NCI-H2171 (cell line): ENCODE measurements at places on chromosomes 1 and 21.

- no peak for DNase-seq
Measured at GRCh38 chr21:45870851-45871615, 110.5 kb upstream of the COL6A1 start.

GRCh38 chr1:199273837-199274379 is 635.1 kb downstream of the PTPRC start:
- no peak for DNase-seq

- DNase-seq: no peak
Measured at GRCh38 chr1:70041317-70042045, 163.9 kb downstream of the LRRC40 start.

DNA sequence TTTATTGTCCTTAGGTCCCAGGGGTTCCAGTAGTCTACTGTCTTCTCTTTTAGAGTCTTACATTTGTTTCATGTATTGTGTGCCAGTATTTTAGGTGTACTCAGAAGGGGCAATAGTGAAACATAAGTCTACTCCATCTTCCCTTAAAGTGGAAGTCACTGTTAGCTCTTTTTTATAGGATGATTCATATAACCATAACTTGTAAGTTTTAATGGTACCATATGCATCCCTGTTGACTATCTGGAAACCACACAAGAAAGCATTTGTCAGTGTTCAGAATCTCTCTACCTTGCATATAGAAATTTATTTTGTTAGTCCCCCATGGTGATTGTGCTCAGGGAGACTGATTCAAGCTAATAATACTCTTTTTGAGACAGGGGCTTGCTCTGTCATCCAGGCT is 149.9 kb downstream of the HS2ST1 start:
- no peak for DNase-seq

DNA sequence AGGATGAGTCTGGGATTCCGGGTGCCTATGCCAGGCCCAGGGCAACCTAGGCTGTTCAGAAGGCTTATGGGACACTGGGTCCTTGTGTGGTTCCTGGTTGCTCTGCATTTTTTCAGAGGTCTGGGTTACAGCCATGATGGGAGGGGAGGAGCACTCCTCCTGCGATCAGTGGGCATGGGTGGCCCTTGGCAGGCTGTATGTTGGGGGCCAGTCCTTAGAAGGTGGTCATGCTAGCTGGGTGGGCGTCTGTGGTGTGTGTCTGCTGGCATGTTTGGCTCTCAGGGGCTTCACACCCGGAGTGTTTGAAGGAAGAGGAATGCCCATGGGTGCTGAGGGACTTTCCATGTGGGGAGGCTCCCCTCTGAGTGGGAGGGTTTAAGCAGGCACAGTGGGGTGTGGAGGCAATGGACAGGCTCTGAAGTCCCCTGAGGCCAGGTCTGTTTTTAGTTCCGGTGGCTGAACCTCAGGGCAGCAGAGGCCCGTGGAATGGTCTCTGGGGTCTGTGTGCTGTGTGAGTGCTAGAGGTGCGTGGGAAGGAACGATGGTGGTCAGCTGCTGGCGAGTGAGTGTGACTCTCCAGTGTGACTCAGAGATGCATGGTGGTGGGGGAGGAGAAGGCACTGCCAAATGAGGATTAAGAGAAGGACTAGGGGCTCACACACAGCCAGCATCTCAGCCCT is 25.3 kb downstream of the CACNA1E start:
- no peak for DNase-seq

DNA sequence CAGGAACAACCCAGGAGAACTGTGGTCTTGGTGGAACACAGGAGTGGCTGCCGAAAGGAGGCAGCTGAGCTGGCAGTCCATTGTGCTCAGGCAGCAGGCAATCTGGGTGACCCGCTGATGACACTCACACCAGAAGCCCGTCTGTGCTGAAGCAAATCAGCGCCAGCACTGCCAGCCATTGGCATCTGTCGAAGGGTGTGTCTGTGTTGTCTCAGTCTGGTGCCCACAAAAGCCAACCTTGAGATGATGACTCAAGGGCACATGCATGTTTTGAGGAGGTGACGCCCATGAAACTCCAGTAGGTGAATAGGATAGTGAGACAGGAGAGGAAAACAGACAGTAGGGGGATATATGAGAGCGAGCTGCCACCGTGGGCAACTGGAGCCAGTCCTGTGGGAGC is 167.3 kb downstream of the KAZN start:
- peak; percentile 36 for DNase-seq

DNA sequence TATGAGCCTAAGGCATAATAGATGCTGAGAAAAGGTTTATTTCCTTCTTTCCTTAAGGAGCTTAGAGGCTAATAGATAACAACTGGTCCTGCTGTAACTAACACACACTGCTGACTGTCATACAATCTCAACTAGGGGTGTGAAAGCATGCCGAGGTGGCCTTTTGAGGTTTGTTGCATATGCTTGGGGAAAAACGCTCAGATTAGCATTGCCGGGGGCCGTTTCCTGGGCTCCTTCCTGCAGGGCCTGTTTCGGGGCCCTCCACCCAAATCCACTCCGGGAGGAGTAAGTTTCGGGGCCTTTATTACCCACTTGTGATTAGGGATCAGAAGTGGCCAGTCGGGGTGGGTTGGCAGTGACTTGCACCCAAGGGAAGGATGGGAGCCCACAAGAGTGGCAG is 27.2 kb upstream of the RCSD1 start:
- no peak for DNase-seq

- no peak for DNase-seq
Measured at GRCh38 chr1:213110349-213111300, 59.6 kb downstream of the RPS6KC1 start.

GRCh38 chr1:63717511-63718065 is 56.2 kb upstream of the ROR1 start:
- DNase-seq: no peak

DNA sequence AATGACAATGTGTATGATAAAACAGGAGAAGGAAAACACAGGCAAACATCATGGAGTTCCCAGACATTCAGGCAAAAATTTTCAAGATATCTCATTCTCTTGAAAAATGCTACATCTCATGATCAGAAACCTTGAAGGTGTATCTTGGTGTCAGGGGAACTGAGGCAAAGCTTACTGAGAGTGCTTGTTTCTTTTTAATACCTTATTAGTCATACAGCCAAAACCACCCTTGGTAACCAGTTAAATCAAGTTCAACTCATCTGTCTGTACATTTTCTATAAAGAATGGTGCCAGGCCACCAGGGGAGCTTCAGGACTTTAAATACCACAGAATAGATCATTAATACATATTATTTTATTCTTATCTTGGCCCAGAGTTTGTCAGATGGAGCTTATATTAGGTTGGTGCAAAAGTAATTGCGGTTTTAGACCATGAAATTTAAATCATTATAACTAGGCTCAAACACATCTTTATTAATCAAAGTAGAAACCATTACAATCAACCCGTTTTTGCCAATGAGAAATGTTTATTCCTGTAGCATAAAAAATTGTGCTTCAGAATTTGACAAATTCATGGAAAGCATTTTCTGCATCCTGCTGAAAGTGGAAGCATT is 1036.0 kb downstream of the AMY1C start:
- DNase-seq: no peak

- DNase-seq: no peak
Measured at GRCh38 chr1:31145648-31146047, 80.1 kb upstream of the PUM1 start.

- no peak for DNase-seq
Measured at GRCh38 chr1:199176713-199177112, 537.9 kb downstream of the PTPRC start.
